Right forelimb (tissue), 1 donor: ENCODE measurements at places on chromosomes 7 and 10.

DNA sequence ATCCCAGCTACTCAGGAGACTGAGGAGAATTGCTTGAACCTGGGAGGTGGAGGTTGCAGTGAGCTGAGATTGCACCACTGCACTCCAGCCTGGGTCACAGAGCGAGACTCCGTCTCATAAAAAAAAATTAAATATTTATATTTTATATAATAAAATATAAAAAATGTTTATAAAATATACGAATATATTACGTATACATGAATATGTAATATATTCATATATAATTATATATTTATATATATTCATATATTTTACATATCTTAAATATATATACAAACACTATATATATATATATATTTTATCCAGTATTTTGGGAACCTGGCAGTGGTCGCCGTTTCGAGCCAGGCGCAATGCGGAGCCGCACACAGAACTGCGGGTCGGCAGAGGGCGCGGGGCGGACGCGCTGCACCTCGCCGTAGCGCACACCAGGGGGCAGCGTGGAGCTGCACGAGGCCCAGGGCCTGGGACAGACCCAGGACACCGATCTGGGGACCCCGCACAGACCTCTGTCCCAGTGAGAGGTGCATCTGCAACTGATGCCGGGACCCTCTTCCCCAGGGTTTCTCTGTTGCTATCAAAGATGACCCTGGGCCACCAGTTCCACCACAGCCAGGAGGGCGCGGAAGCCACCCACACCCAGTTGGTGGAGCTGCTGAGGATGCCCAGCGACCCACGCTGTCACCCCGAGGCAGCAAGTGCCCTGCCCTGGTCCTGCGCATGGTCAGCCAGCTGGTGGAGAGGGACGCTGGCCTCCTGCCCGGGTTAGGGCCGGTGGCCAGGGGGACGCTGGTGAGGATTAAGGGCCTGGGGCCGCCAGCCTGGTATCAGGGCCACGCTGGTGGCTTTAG lies 22.7 kb downstream of the AP5Z1 start:
- peak; percentile 66 for DNase-seq

DNA sequence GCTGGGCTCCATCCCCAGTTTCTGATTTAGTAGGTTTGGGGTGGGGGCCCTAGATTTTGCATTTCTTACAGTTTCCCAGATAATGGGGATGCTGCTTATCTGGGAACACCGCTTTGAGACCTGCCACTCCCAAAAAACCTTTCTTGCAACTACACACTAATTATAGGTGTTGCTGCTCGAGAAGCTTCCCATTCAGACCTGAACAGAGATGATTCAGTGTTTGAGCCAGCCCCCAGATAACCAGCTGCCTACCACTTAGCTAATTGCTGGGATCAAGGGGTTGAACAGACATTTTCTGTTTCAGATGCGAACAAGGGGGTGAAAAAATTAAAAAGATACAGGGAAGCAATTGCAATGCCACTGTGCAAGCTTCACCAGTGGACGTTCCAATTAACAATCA lies 448.5 kb downstream of the KCNMA1 start:
- DNase-seq = no peak

GRCh38 chr10:27391325-27391724 lies 112.8 kb upstream of the RAB18 start:
- no peak for DNase-seq

GRCh38 chr10:127408112-127408710 lies 140.9 kb upstream of the NPS start:
- DNase-seq = no peak

- DNase-seq = no peak
Measured at GRCh38 chr10:34216348-34216945, 598.6 kb downstream of the PARD3 start.

DNA sequence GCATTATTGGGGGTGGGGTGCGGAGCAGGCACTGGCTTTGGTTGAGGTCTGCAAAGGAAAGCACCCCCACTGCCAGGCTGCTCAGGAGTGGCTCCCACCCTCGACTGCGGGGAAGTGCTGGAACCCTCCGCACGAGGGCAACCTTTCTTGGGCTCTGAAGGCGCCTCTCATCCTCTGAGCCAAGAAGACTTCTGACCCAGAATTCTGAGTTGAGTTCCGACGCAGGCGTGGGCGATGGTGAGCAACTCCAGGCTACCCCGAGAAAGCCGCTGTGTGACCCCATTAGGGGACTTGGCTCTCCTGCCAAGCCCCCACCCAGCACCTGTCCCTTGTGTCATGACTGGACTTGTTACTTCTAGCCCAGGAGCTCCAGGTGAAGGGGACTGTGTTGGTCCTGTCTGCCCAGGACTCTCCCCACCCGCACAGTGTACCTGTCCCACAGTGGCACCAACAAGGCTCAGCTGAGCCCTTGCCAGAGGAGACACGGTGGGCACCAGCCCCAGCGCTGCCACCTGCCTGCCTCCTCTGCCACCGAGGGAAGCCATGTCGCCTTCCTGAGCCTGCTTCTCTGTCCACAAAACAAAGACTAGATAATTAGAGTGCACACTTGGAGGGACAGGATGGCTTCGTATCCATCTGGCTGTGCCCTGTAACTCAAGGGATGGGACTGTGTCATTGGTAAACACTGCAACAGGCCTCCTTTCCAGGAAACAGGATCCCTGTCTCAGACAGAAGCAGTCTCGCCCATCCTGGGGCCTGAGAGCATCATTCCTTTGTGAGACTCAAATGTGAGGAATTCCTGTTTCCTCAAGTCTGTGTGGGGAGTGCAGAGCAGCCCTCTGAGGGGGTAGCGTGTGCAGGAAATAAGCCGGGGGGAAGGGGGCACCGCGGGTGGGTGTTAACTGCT lies 128.8 kb downstream of the LHPP start:
- DNase-seq = peak; percentile 37

GRCh38 chr7:18405726-18406125 lies 89.8 kb upstream of the HDAC9 start:
- DNase-seq = no peak

- DNase-seq = no peak
Measured at GRCh38 chr7:91690541-91691070, 189.9 kb downstream of the MTERF1 start.

DNA sequence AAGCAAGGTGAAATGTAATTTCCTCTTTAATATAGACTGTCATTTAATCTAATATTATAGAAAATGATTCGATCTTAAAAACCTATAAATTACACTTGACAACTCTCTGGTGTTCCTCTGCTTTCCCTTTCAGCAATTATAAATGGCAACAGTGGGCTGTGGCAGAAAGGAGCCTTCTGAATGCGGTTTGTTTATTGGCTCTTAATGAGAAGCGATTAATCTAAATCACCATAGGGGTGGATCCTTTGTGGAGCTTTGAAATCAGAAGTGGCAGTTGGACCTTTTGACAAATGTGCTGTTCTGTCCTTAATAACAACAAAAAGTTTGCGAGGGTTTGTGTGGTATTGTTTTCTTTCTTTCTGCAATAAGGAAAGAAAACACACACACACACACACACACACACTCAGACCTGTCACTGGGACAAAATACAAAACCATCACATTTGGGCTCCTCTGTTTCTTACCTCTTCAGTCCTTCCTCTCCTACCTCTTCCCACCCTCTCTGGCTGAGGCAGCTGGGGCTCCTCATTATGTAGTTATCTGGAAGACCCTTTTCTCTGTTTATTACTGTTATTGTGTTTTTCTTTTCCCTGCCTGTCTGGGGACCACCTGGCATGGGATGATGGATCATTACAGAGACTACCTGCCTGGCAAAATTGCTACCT lies 316.2 kb downstream of the SORCS3 start:
- DNase-seq = no peak

GRCh38 chr7:130893441-130893894 lies 159.5 kb upstream of the KLF14 start:
- DNase-seq = no peak

DNA sequence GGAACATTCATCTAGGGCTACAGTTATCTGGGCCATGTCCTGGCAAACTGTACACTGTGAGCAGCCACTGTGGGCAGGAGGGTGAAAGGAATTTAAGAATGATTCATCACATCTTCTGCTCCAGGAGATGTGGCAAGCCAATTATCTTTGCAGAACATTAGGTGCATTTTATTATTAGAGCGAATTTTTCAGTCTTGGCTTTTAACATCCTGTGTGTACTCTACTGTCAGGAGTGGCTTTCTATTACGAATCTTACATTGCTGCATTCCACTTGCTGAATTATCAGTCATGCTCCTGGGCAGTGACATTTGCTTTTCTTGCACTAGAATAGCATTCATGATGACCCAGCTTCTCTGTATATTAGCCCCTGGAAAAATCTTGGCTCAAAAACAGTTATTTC lies 109.2 kb upstream of the TARP start:
- no peak for DNase-seq

DNA sequence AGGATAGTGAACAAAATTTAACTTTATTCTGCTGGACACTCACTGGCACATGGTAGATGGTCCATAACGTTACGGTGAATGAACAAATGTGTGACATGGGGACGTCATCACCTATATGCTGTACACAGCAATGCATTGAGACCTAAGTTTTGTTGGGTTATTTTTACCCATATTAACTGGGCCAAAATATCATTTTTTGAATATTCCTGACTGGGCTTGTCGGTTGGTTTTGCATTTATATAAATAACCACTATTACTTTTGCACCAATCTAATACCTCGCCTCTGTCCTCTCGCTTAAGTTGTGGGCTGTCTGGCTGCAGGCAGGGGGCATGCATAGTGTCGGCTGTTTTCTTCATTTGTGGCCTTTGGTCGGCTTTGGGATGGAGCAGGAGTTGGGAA lies 161.7 kb downstream of the USP6NL start:
- no peak for DNase-seq

GRCh38 chr10:81179805-81180452 lies 642.2 kb downstream of the SH2D4B start:
- DNase-seq = no peak

GRCh38 chr7:138254444-138254843 lies 178.2 kb downstream of the AKR1D1 start:
- DNase-seq = no peak

- DNase-seq = no peak
Measured at GRCh38 chr7:30380294-30380693, 95.9 kb downstream of the ZNRF2 start.

DNA sequence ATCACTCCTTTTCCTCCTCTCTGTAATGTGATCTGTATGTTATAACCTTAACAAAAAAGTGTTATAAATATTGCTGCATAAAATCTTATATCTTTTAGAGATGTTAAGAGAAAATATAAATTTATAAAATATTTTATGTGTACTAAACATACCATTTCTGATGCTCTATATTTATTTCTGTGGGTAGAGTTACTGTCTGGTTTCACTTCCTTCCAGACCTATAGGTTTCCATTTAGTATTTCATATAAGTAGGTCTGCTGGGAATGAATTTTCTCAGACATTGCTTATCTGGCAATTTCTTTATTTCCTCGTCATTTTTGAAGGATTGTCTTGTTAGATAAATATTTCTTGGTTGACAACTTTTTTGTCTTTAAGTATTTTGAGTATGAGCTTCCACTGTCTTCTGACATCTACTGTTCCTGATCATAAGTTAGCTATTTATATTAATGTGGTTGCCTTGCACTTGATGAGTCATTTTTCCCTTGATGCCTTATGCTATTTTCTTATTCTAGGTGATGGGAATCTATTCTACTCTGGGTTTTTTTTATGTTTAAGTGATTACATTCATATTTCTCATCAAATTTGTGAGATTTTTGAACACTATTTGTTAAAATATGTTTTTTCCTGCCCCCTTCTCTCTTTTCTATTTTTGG lies 11.2 kb upstream of the THSD7A start:
- no peak for DNase-seq

DNA sequence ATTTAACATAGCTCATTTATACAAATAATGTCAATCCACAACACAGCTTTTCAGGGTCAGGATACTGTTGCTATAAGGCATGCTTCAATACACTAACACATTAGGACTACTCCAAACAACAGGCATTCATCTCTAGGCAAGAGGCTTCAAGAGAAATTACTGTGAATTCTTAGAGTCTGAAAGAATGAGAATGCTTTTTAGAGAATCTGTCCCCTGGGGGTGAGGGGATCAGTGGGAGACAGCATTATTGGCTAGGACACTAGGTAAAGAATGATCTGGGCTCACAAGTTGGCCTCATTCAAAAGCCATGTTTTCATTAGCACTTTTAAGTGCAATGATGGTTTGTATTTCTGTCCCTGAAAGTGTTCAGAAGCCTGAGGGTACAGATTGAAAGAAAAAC lies 132.6 kb downstream of the SEMA3D start:
- no peak for DNase-seq

DNA sequence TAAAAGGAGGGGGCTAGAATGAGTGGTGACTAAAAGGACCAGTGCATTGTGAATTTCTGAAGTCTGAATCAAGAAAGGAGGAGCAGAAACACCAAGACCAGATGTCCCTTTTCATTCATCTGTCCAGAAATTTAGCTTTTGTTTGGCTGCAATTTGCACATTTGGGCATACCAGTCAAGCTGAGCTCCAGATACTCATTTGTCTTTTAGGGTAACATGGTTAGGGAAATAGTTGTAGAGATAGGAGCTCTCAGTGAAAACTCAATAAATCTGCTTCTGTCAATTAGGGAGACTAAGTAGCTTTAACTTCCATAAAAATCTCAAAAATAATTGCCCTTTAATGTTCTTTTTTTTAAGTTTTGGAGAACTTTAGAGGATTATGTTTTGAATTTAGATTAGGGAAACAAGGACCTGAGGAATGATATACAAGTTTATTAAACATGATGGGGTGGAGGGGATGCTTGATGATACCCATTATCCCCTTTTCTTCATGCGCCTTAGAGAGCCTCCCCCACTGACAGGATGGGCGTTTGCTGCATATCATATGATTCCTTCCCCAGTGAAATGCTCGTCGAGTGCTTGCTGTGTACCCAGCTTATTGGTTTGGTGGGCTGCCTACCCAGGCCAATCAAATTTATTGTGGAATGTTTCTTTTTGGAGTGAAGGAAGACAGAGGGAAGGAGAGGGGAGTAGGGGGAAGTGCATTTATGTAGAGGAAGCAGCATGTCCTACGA lies 50.7 kb upstream of the RPA3 start:
- no peak for DNase-seq

- no peak for DNase-seq
Measured at GRCh38 chr7:128106821-128107220, 75.6 kb upstream of the LRRC4 start.

GRCh38 chr7:115840702-115841101 lies 189.9 kb downstream of the TFEC start:
- no peak for DNase-seq

GRCh38 chr7:20267482-20267881 lies 50.3 kb upstream of the MACC1 start:
- DNase-seq = no peak
